ENCODE measurements at places on chromosomes 3 and 15.

GRCh38 chr3:13507570-13508339 lies 27.6 kb downstream of the HDAC11 start:
- DNase-seq, result no peak

- DNase-seq, result peak; percentile 60
Measured at GRCh38 chr3:111668888-111669488, 73.8 kb upstream of the ZBED2 start.

DNA sequence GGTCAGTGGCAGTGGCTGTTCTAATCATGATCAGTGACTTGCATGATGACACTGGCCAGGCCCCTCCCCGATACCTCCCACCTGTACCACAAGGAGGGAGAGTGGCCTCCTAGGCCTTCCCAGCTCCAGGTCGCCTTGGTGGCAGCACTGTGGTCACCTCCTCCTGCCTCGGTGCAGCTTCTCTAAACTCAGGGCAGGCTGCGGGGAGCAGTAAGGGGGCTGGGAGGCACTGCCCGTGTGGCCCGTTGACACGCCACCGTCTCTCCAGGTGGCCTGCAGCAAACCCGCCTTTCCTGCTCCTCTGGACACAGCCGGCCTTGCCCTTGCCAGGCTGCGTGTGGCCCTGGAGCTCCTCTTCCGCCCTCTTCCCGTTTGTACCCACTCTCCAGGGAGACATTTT lies 184.1 kb downstream of the XXYLT1 start:
- DNase-seq, result no peak

- no peak for DNase-seq
Measured at GRCh38 chr3:69691860-69692259, 47.4 kb upstream of the MITF start.

- no peak for DNase-seq
Measured at GRCh38 chr3:97823046-97824004, 1.5 kb downstream of the CRYBG3 start.

GRCh38 chr3:64892671-64893309 lies 205.0 kb upstream of the ADAMTS9 start:
- DNase-seq, result no peak

- no peak for DNase-seq
Measured at GRCh38 chr3:169337500-169338078, 325.9 kb downstream of the MECOM start.
